ENCODE measurements at places on chromosomes 6 and 20.

- no peak for DNase-seq
Measured at GRCh38 chr6:92469186-92469828, 950.1 kb downstream of the EPHA7 start.

- DNase-seq = no peak
Measured at GRCh38 chr6:105397987-105398386, 4.9 kb downstream of the PREP start.

DNA sequence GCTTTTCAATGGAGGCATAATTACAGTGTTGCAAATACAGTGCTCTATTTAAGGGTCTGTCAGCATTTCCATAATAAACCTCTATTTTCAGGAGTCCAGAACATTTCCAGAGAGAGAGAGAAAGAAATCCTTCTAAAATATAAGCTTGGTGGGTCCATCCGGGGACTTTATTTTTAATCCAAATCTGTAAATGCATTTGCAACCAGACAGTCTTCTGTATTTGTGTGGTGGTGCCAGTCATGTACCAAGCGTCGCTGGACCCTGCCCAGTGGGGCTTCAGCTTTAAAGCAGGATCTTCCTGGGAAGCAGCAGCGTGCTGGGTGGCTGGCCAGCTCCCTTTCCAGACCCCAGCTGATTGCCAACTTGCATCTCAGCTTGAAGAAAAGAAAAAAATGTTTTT, 256.5 kb upstream of the SUPT3H start:
- DNase-seq = no peak

GRCh38 chr6:136579800-136580199, 29.6 kb upstream of the MAP7 start:
- no peak for DNase-seq

DNA sequence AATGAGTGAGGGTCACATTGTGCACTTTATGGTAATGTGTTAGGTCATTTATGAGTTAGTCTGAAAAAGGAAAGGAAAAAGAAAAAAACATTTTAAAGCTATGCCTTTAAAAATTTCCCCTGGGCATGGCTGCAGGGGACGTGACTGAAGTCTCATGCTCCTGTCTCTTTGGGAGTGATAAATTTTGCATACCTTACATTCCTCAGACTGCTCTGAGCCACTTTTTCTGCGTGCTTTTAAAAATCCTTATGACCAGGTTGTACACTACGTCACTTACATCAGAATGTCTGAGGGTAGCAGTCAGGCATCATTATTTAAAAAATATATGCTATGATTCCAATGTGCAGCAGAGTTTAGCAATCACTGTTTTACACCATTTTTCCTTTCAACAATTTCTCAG, 121.2 kb downstream of the RFPL4B start:
- no peak for DNase-seq

GRCh38 chr6:74715355-74716085, 490.3 kb downstream of the COL12A1 start:
- no peak for DNase-seq

- no peak for DNase-seq
Measured at GRCh38 chr6:105220186-105220585, 40.4 kb upstream of the POPDC3 start.

GRCh38 chr20:47623206-47623605, 121.5 kb downstream of the NCOA3 start:
- no peak for DNase-seq

DNA sequence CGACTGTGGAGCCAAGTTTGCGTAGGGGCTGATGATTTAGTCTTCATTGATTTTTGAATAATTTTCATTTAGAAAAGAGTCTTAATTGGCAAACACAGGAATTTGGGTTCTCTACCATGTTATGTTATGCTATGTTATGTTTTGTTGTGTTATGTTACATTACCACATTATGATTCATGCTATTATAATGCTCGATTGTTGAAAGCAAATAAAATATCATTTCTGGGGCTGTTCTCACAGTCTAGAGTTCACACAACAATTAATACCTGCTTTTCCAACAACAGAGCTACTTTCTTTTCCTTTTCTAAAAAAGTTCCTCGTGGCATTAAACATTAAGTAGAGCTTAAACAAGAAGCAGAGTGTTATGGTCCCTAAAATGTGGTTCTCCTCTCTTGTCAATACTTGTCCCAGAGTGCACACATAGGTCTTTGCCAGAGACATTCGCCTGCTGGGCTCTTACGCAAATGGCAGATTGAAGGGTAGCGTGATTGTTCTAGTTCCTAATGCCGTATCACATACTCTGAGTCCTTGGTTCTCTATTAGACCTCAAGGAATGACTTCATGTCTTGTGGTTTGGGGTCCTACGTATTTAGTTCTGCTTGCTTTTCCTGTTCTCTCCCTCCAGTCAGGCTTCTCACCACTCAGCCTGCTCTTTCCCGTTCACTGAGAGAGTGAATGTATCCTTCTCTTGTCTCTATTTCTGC, 370.3 kb downstream of the CD109 start:
- DNase-seq = no peak

GRCh38 chr6:152750694-152751093, at the start of gene VIP:
Gene VIP, plus strand, starts transcription at chr6:152750797. Its CDS starts 1,381 bp downstream, at chr6:152752178.
- no peak for DNase-seq

DNA sequence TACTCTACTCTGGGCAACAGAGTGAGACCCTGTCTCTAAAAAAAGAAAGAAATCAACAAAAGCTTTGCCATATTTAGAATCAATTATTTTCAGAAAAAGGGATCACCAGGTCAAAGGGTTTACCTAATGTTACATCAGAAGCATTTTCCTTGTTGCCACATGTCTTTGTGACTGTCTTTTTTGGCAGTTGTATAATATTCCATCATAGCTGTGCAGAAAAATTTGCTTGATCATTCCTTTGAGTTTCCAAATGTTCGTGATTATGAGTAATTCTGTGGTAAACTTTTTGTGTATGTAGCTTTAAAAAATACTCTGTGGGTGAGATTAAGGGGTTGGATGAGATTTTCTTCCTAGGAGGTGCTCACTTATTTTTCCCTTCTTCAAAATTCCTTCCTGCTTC, 26.4 kb downstream of the PNPLA1 start:
- DNase-seq = no peak

- DNase-seq = no peak
Measured at GRCh38 chr20:63533871-63534393, 3.2 kb downstream of the PTK6 start.

DNA sequence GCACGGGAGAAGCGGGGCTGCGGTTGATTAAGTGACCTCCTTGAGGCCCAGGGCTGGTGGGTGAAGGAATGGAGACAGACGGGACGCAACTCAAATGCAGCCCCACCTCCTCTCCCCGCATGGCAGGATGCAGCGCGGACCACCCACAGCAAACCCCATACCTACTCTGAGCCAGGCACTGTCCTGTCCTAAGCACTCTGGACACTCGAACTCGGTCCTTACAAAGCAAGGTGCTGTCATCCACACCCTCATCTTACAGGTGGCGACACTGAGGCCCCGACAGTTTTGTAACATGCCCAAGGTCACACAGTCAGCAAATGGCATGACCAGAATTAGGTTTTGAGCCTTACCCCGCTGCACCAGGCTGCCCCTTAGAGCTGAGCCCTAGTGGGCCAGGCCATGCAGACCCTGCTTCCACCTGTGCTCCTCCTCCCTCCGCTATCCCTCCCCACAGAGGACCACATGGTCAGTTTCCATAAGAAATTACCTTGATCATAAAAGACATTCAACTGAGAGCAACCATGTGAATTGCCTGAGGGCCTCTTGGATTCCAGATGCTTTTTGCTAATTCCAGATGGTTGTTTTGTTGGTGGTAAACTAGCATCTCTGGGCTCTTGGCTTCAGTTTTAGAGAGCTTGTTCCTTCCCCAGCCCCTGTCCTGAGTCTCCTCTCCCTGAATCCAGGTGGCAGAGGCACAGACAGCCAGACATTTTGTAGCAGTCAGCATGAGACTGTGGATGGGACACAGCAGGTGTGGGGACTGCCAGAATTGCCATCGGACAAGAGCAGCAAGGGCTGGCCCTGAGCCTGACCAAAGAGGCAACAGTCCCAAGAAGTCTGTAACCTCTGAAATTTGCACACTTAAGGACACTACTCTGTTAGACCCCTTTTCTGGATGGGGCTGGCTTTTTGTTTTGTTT, 171.9 kb upstream of the PMEPA1 start:
- no peak for DNase-seq

DNA sequence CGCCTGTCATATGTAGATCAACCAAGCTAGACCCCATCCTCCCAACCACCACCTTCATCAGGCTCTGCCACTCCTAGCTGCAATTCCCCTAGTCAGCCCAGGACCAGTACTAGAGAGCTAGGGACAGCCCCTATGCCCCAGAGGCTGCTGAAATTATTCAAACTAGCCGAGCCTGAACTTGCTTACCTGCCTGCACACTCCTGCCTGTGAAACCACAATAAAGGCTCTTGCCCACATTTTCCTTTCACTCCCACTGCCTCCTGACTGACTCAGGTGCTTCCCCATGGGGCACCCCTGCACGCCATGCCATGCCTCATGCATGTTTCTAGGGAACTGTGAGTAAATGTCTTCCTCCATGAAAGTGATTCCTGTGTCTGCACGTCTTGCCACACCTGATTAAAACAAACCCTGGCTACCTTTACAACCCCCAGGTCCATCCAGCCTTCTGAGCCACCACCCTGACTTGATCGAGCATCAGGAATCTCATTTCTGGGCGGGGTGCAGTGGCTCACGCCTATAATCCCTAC, 66.5 kb upstream of the IER3 start:
- DNase-seq = peak; percentile 60

DNA sequence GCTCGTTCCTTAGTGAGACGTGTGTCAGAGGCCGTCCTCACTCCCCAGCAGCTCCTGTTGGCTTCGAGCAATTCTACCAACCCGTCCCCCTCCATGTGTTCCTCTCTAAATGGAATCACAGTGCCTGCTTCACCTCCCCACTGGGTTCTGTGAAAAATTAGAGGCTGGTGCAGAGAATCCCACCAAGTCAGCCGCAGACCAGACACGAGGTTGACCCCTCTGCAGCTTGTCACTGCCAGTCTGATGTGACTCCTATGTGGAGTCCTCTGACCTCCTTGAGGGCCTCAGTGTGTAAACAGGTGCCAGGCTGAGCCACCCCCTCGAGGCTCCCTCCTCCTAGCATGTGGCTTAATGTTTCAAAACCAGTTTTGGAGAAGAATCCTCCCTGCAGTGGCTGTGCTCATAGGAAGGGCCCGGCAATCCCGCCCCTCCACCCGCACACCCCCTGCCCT, 12.6 kb upstream of the IRF4 start:
- DNase-seq = no peak

DNA sequence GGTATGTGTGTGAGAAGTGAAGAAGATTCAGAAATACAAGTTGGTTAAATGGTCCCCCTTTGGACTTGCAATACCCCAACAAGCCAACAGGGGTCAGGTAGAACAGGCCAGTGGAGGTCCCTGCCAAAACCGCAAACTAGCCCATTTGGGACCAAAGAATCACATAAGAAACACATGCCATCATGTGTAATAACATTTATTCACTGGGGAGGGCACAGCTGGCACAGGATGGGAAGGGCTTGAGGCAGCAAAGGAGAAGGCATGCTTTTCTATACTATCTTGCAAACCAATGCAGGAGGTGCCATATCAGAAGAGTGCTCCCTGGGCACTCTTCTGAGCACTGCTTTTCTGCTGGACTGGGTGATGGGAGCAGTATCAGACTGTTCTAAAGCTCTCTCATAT, 116.1 kb upstream of the TRAF3IP2 start:
- DNase-seq = no peak

- no peak for DNase-seq
Measured at GRCh38 chr6:46736906-46737305, 1.7 kb upstream of the PLA2G7 start.

GRCh38 chr20:46351357-46352058, 43.2 kb upstream of the CDH22 start:
- no peak for DNase-seq

DNA sequence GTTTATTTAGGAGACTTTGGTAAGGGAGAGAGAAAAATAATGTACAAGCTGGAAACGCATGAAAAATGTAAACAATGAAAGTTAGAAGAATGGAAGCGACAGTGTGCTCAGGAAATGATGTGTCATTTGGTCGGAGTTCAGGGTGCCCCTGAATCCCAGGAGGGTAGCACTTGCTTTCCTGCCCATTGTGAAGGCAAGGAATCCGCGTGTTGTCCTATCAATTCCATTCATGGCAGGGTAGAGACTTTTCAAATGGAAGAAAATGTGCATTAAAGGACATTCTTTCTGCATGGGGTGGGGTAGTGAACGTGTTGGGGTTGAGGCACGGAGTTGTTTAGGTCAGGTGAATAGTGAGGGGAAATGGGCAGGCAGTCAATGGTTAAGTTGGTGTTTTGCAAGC, 33.7 kb downstream of the GCNT2 start:
- no peak for DNase-seq

- no peak for DNase-seq
Measured at GRCh38 chr6:20332441-20333006, 69.2 kb upstream of the E2F3 start.

GRCh38 chr20:14597206-14597715, 259.8 kb upstream of the FLRT3 start:
- DNase-seq = no peak

DNA sequence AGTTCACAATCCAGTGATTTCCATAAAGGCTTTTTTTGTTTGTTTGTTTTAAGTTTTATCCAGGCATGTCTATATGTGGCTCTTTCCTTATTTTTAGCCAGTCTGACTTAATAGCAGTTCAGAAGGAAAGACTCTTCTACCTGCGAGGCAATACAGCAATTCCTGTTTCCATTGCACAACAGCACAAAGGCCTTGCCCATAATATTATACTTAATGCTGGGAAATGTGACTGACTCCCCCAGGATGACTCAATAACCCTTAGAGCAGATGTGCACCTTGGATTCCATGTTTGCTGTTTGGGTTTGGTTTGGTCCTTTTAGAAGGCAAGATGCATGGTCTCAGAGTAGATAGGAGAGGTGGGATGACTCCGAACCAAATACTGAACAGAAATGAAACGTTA, 184.1 kb downstream of the MTFR2 start:
- DNase-seq = no peak

- DNase-seq = no peak
Measured at GRCh38 chr20:36010825-36011224, 42.4 kb downstream of the CNBD2 start.

DNA sequence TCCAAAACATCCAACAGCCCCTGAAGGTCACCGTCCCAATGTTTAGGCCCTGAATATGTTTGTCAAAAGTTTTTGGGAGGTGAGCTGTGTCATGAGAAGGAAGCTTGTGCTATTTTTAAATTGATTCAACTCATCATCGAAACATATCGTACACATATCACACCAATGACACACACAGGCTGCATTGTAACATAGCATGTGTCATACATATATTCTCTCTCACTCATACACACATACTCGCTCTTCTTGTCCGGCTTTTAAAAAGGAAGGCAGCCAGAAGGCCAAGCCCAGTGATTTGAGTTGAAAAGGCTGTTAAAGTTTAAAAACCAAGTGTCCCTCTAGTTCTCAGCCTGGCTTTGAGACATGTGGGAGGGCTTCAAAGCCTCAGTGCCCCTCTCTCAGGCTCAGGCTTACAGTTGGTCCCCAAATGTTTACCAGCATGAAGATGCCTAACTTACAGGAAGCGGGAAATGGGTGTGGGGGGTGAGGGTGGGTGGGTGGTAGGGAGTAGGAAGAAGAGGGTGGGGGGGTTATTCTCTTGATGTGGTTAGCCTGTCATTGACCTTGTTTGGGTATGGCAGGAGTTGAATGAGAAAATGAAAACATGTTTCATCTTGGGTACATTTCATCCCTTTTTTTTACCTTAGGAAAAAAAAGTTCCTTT, 3.3 kb upstream of the PRDM1 start:
- no peak for DNase-seq

- no peak for DNase-seq
Measured at GRCh38 chr20:53829724-53830521, 236.3 kb upstream of the ZNF217 start.

- DNase-seq = no peak
Measured at GRCh38 chr6:87697581-87698546, 4.2 kb downstream of the AKIRIN2 start.

GRCh38 chr20:36439040-36439730, 102.1 kb upstream of the MYL9 start:
- no peak for DNase-seq
